ENCODE measurements at places on chromosomes 1 and 21.

- DNase-seq, result no peak
Observed at GRCh38 chr1:213418268-213419071, 367.4 kb downstream of the RPS6KC1 start.

DNA sequence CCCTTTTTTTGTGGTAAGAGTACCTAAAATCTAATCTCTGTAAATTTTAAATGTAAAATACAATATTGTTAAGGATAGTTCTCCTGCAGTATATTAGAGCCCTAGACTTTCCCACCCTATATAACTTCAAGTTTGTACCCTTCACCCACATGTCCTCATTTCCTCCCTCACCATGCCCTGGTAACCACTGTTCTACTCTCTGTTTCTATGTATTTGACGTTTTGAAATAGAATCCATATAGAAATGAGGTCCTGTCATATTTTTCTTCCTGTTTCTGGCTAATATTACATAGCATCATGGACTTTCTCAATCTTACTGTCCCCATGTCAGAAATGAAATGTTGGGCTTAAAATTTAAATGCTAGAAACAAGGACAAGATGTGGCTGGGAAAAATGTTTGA lies 24.8 kb downstream of the GBP7 start:
- no peak for DNase-seq

DNA sequence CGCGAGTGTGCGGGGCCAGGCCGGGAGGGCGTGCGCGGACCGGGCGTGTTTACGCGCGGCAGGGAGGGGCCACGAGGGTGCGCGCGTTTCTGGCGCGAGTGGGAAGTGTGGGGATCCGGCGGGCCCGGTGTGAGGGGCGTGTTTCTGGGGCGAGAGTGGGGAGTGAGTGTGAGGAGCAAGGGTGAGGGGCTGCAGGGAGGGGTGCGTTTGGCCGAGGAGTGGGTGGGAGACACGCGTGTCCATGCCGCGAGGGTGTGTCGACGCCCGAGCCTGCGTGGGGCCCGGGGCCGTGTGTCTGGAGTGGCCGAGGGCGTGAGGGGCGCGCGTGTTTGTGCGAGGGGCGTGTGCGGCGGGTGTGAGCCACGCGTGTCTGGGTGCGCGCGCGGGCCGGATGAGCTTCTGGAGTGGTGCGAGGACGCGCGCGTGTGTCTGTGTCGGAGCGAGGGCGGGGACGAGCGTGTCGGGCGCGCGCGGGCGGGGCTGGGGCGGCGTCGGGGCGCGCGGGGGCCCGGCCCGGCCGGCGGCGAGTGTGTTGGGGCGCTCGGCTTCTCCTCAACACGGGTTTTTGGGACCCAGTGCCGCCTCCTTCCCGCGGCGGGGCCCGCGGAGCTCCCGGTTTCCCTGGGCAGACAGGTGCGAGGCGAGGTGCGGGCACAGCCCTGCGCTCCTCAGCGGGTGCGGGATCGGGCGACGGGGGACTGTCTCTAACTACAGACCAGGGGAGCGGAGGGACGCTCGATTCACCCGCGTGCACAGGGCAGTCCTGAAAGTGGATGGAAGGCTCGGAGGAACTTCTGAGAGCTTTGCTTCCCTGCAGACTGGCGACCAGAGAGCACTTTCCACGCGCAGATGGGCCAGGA lies 65.8 kb upstream of the VAMP3 start:
- DNase-seq, result no peak

GRCh38 chr21:43613755-43614638 lies 45.3 kb downstream of the HSF2BP start:
- DNase-seq, result peak; percentile 54

GRCh38 chr1:178726545-178726944 lies 1.5 kb downstream of the RALGPS2 start:
- peak; percentile 13 for DNase-seq

DNA sequence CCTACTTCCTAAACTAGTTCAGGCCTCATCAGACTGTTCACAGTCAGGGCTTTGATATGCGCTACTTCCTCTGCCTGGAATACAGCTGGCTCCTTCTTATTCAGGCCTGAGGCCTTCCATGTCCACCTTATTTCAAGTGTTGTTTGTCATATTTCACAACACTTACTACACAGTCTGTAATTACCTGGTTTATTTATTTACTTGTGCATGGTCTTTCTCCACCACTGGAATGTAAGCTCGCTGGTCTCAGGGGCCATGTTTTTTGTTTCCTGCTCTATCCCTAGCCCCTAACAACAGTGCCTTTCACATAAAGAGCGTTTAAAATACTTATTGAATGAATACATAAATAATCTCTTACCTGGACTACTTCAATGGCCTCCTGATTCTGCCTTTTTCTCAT lies 4.6 kb upstream of the SRSF4 start:
- no peak for DNase-seq
